ENCODE measurements at places on chromosomes 3 and 15.

DNA sequence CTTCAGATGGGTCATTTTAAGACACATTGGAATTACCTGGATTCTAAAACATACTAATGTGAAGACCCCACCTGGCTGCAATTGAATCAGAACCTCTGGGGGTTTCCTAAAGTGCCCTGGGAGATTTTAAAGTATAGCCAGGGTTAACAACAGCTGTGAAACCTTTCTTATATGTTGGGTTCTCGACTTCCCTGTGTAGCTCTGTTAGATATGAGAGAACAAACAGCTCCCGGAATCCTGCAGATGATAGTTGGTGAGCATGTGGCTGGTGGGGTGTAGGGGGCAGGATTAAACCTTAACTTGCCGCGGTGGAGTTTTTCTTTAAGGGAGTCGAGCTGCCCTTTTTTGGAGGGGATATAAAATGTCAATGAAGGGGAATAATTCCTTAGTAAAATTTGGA lies 12.1 kb downstream of the PLCL2 start:
- DNase-seq = no peak

- no peak for DNase-seq
Observed at GRCh38 chr3:60809857-60810610, 441.2 kb downstream of the FHIT start.

DNA sequence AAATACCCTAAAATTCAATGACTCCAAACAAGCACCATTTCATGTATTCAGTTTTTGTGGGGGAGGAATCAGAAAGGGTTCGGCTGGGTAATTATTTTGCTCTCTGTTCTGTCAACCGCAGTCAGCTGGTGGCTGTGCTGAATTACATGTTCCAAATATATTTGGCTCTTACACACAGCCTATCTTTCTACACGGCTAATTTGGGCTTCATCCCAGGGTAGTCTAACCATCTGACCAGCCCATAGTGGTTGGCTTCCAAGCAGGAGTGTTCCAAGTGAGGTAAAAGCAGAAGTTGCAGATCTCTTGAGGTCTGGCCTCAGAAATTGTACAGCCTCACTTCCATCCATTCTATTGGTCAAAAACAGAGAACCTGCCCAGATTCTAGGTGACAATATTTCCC lies 760.8 kb upstream of the SEMA6D start:
- DNase-seq = peak; percentile 12

DNA sequence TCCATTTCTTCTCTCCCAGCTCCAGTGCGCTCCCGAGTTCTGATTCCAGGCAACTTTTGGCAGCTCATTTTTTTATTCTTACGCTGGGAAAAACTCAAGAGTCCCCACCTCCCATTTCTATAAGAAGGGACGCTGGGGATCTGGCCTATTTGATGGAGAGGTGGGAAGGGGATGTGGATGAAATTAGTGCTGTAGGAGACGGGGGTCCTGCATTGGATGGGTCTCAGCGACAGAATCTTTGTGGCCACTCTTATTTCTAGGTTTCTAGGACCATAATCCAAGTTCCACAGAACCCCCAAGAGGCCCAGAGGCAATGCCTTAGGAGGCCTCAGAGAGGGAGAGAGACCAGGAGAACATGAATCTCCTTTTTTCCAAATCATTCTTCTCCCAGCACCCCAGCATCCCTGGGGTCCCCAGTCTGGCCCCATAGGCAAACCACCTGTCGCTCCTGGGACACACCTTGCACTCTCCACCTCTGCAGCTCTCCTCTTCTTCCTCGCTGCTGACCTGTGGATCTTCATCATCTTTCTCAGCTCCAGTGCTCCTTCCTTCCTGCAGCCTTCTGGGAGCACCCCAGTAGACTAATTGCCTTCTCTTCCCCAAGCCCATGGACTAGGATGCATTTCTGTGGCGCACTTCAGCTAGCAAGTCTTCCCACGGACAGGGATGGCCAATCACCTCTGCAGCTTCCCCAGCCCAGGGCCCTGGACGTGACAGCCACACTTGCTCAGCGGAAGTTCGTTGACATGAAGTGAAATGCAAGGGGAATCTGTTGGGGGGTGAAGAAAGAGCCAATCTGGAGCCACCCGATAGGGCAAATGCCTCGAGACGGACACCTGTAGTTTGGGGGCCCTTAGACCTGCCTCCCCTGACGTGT lies 100.1 kb upstream of the ALDH1A3 start:
- no peak for DNase-seq

- no peak for DNase-seq
Observed at GRCh38 chr3:107662124-107662507, 139.4 kb downstream of the BBX start.

DNA sequence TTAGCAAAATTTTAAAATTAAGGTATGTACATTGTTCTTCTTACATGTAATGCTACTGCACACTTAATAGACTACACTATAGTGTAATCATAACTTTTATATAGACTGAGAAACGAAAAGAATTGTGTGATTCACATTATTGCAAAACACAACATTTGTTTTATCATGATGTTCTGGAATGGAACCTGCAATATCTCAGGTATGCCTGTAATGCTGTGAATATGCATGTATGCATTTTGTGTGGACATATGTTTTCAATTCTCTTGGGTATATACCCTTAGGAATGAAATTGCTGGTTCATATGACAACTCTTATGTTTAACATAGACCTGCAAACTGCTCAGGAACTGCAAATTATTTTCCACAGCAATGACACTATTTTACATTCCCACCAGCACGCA lies 38.6 kb upstream of the TJP1 start:
- DNase-seq = no peak

- DNase-seq = no peak
Observed at GRCh38 chr15:51736069-51736468, 1.4 kb downstream of the LYSMD2 start.

- DNase-seq = no peak
Observed at GRCh38 chr3:64459711-64460110, 228.1 kb downstream of the ADAMTS9 start.

DNA sequence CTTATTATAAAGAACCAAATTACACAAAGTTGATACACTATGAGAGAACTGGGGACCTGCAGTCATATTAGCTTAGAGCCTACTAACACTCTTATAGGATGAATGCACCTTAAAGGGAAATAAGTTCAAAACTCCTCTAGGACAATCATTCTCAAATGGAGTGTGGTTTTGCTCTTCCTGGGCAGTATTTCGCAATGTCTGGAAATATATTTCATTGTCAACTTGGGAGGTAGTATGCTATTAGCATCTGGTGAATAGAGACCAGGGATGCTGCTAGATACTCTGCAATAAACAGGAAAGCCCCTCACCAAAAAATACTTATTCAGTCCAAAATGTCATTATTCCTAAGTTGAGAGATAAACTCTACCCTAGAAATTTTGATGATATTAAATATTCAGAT lies 451.4 kb upstream of the ARPP21 start:
- no peak for DNase-seq

DNA sequence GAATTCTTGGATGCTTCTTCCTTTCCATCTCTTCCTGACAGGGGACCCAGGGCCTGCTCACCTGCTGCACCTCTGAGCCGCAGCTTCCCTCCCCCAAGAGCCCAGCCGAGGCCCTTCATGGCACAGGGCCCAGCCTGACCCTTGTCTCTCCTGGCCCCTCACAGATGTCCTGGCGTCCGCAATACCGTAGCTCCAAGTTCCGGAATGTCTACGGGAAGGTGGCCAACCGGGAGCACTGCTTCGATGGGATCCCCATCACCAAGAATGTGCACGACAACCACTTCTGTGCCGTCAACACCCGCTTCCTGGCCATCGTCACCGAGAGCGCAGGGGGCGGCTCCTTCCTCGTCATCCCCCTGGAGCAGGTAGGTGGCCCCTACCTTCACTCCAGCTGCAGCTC lies 66.2 kb downstream of the CORO2B start:
- no peak for DNase-seq

DNA sequence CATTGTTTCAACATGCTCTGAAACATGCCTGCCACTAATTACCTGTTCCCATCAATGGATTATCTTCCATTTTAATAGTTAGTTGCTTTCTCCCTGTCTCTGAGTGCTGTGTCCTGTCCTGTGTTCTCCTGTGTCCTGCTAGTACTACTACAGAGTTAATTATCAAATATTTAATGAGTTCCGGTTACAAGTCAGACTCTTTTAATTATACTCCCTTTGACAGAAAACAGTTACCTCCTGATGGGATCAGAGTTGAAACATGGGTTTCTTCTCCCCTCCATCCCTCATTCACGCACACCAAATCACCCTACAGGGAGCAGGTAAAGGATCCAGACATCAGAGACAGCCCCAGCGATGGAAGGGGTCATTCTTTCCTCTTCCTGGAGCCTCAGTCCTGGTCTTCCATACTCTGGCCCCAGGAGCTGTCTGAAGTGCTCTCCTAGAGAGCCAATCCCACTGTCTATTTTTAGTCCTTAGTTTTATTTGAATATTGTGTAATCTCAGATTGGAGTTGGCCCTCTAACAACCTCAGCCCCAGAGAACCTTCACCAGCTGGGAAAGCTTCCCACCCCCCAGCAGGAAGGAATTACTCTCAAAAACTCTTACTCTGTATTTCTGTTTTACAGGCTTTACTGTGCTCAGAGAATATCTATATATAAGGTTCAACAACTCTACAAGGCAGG lies 137.0 kb upstream of the C2CD4B start:
- DNase-seq = no peak

DNA sequence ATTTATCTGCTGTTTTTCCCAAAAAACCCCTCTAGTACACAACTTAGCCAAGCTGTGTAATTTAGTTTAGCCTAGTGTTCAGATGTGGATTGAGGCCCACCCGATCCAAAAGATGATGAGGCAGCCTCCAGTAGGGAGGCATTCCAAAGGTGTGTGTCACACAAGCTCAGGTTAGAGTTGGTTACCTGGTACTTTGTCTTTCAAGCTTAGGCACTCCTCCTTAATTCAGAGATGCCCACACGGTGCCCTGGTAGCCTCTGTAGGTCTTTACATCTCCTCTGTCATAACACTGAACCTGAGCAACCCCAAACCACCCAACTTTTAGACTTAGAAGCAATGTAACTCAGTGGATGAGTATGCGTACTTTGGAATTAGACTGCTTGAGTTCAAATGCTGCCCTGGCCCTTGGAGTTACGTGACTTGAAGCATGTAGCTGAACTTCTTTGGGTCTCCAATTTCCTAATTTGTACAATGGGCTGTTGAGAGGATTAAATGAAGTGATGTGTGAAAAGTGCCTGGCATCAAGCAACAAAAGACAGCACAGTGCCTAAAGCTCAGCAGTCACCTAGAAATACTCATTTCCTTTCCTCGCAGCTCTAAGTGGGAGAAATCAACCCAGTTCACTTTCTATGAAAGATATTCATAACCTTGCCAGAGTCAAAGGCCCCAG lies 284.6 kb upstream of the RARB start:
- no peak for DNase-seq

DNA sequence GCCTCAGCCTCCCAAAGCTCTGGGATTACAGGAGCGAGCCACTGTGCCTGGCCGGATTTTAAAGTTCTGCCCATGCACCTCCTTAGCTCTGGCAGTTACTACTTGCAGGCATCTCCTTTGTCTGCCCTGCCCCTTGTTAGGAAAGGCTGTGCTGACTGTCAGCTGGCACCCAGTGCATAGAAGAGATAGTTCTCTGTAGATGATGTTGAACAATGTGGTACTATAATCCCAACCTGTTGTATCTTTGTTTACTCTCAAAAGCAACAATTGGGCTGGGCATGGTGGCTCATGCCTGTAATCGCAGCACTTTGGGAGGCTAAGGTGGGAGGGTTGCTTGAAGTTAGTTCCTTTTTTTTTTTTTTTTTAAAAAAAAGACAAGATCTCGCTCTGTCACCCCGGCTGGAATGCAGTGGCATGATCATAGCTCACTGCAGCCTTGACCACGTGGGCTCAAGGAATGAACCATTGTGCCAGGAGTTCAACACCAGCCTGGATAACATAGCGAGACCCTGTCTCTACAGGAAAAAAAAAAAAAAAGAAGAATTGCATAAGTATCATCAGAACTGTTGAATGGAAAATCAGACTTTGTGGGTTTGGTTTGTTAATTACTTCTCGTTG lies 30.6 kb downstream of the FLNB start:
- no peak for DNase-seq

- no peak for DNase-seq
Observed at GRCh38 chr3:31981206-31982181, at the start of the genes OSBPL10 and ZNF860. Gene OSBPL10 (minus strand): TSS chr3:31981262. CDS start chr3:31981179, 83 bp downstream. Gene ZNF860 (plus strand): TSS chr3:31981750. CDS start chr3:31989080, 7,330 bp downstream.

DNA sequence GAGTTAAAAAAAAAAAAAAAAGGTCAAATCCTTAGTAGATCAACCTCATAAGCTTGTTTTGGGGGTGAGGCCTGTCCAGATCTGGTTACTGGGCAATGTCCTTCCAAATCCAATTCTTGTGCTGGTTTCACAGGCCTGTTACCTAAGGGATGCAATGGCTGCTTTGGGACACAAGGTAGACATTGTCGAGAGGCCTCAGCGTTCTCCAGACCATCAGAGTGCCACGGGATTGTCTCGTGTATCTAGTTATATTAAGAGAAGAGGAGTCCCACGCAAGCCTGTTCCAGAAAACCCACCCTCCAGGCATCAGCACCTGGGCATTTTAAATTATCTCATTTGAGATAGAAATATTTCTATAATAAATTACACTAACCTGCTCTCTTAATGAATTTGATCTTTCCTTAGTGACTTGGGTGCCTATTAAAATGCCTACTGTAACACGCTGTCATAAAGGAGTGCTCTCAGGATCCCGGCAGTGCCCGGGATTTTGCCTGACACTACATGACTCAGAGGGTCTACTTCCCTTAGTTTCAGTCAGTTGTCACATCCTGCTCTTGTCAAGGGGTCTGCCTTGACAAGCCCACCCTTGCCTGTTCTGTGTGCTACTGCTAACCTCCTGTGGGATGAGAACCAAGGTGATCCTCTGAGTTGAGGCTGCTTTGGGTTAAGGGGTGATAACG lies 116.0 kb downstream of the LIPC start:
- DNase-seq = no peak

DNA sequence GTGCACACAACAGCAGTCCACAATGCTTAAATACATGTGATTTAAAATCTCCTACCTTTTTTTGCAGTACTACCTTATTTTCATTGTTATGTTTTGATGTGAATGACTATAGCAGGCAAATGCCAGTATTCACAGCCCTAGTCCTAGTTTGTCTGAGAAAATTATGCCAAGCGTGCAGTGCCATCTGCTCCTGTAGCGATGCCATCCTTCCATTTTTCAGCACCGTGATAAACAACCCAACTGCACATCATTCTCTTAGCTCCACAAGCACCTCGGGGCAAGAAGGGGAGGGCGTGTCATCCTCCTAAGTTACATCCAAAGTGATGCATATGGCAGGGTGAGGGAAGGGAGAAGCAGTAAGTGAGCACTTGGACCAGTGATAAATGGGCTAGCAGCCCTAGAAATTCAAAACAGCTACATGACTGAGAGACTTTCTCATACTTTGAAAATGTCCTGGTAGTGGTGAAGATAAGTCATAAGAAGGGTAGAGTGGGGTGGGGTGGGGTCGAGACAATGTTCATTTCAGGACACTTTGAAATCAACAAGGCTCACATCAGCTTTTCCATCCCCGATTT lies 198.8 kb downstream of the LSAMP start:
- DNase-seq = peak; percentile 86

DNA sequence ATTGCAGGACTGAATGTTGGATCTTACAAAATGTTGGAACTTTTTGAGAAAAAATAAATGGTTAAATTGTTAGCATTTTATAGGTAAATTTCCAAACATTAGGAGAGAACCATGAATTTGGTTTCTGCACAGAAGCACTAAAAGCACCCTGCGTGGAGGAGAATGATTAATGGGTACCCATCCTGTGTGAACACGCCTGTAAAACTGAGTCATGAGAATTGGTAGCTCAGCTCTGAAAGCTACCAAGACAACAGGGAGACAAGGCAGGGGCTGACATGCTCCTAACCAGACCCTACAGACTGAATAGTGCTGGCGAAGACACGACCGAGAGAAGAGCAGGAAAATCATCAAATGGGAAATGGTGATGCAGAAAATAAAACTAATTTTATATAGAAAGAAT lies 32.4 kb upstream of the MTMR10 start:
- DNase-seq = no peak
